Stimulated activated CD4-positive, alpha-beta T cell treated with anti-CD3 and anti-CD28 coated beads, Interleukin-1b, Interleukin-23, amount 100 ng/mL, for 4 hours (primary cell): ENCODE measurements at places on chromosomes 5 and 9.

DNA sequence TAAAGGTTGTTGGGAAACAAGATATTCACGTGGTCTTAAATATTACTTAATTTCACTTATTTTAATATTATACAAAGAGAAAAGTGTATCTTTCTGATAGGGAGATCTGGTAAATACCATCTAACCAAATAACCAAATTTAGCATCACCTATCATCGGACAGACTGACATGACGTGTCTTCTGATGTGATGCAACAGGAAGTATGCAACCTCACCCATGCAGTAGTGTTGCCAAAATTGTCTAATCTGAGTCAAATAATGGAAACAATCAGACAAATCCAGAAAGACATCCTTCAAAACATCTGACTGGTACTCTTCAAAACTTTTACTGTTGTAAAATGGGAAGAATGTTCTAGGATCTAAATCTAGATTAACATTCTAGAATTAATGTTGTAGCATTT lies 148.0 kb downstream of the FGF1 start:
- no peak for DNase-seq

- DNase-seq = no peak
Measured at GRCh38 chr5:147479444-147479843, 30.4 kb downstream of the DPYSL3 start.

DNA sequence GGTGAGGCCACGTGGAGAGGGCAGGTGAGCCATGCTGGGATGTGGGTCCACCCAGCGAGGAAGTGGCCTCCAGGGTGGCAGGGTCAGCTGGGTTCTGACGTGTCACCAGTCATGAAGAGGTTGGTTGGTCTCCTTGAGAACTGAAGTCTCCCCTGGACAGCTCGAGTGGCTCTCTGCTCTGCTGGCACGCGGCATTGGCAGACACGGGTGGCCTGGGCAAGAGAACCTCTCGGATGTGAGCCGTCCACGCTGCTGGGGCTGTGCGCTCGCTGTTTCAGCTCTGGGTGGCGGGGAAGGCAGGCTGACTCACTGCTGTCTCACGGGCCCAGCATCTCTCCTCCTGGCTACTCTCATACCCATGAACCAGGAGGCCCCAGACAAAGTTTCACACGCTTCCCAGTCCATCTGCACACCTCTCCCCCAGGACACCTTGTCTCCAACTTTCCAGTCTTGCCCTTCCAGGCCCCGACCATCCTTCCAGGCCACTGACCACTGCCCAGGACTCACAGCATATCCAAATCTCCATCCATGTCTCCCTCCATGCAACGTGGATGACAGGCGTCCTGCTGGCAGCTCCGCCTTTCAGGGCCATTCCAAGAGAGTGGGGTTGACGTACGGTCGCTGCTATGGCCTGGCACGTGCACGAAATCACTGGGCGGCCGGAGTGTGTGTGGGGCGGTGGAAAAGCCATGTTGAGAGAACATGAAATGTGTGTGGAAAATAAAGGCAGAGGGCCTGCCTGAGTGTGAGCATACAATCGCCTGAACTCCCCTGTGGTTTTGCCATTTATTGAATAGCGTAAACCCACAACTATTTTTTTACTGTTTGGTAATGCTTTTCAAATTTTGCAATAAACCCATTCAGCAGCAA lies 145.0 kb upstream of the COL5A1 start:
- no peak for DNase-seq

GRCh38 chr5:178738520-178738919 lies 8.1 kb upstream of the ZNF354A start:
- no peak for DNase-seq

GRCh38 chr9:134597957-134598883 lies 43.4 kb upstream of the COL5A1 start:
- no peak for DNase-seq

DNA sequence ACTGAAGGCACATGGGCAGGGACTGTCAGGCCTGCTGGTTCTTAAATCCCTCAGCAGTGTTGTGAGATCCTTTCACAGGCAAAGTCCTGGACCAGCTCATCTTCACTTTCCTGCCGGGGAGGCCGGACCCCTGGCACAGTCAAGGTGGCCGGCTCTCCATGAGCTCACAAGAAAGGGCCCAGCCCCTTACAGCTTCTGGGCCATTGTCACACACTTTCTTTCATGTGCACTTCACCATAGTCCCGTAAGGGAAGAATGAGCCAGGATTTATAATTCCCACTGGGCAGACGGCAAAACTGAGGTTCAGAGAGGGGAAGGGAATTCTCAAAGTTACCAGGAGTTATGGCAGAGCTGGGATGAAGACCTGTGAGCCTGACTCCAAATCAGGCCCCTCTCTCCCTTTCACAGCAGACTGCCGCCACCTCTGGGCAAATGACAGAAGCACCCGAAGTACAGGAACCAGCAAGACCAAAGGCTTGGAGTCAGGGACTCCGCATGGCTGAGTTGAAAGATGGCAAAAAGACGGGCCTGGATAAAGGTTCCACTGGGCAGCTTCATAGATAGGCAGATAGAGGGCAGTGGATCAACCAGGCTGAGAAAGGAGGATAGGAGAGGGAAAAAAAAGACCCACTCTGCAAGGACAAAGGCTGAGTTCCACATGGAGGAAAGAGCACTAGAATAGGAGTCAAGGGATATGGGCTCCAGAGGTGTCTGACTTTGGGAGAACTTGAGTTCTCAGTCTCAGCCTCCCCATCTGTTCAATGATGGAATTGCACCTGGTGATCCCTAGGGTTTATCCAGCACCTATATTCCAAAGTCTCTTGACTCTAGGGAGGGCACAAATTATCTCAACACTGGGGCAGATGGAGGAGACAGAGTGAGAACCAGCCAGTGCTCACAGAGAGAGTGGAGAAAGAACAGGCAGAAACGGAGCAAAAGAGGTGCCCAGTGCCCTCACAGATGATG lies 128.7 kb downstream of the PAX5 start:
- DNase-seq = no peak

- DNase-seq = no peak
Measured at GRCh38 chr5:61731267-61731945, 399.3 kb downstream of the ZSWIM6 start.

- DNase-seq = no peak
Measured at GRCh38 chr5:134403951-134404350, 7.7 kb downstream of the CDKN2AIPNL start.

- DNase-seq = no peak
Measured at GRCh38 chr5:172700365-172701290, 59.6 kb downstream of the NEURL1B start.

DNA sequence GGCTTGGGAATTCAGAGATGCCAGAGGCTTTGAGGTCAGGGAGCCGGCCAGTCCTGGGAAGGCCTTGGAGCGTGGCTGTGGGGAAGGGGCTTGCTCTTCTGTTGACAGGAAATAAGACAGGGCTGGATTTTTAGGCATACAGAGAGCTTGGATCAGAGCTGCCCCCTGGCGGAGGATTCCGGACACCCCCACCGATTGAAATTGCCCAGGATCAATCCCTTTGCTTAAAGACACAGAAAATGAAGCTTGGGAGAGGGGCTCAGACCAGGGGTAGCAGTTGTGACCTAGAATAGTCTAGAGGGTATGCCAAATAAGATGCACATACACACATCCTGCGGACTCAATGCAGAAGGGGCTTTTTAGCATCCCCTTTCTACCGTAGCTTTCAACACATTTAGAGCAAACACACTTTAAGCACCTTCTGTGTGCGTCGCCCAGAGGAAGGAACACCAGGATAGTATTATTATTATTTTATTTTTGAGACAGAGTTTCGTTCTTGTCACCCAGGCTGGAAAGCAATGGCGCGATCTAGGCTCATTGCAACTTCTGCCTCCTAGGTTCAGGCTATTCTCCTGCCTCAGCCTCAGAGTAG lies 1.7 kb upstream of the NTMT1 start:
- peak; percentile 70 for DNase-seq

- DNase-seq = no peak
Measured at GRCh38 chr5:122112733-122113558, 16.4 kb upstream of the ZNF474 start.

- no peak for DNase-seq
Measured at GRCh38 chr5:147826361-147826760, 5.1 kb downstream of the SPINK1 start.

DNA sequence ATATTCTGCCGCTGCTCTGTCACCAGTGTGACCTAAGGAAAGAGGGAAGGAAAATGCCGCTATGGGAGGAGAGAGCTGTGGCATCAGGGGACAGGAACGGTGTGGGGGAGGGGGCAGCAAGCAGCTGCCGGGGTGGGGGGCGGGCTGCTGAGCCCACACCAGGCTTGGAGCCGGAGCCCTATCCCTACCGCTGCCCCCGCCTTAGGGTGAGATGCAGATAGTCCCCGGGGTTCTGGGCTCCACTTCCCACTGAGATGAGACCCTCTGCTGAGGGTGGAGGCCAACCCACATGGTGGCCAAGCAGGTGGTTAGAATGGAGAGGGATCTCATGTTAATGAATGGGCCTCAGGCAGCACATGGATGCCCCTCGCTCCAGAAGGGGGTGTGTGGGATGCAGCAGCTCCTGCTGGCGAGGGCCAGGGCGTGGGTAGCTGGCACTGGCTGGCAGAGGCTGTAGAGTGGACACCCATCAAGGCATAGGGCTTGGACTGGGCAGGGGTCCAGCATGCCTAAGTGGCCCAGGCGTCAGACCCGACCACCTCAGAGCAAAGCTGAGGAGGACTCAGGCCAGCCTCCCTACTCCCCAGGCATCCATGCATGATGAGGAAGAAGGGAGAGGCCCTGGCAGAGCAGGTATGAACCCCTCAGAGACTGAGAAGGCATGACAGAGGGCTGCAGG lies 131.5 kb downstream of the ZNF354C start:
- DNase-seq = no peak

GRCh38 chr5:142846406-142846805 lies 76.2 kb downstream of the ARHGAP26 start:
- DNase-seq = no peak

DNA sequence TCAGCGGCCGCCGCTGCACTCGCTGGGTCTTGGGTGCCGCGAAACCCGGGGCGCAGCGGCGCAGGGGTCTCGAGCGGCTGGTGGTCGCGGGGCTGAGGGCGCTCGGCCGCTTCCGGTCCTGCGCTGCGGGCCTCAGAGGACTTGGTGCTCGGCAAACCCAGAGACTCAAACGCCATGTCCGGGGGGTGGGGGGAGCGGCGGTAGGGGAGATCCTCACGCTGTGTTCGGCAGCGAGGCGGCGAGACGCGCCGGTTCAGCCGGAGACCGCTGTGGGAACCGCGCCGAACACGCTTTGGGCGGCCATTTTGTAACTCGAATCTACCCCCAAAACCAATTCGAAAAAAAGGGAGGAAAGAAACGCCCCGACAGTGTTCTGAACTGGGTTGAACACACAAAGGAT lies 317.5 kb upstream of the CDH18 start:
- no peak for DNase-seq

- DNase-seq = no peak
Measured at GRCh38 chr9:3912817-3913216, 387.0 kb upstream of the RFX3 start.

- no peak for DNase-seq
Measured at GRCh38 chr5:153619771-153620170, 129.3 kb downstream of the GRIA1 start.

DNA sequence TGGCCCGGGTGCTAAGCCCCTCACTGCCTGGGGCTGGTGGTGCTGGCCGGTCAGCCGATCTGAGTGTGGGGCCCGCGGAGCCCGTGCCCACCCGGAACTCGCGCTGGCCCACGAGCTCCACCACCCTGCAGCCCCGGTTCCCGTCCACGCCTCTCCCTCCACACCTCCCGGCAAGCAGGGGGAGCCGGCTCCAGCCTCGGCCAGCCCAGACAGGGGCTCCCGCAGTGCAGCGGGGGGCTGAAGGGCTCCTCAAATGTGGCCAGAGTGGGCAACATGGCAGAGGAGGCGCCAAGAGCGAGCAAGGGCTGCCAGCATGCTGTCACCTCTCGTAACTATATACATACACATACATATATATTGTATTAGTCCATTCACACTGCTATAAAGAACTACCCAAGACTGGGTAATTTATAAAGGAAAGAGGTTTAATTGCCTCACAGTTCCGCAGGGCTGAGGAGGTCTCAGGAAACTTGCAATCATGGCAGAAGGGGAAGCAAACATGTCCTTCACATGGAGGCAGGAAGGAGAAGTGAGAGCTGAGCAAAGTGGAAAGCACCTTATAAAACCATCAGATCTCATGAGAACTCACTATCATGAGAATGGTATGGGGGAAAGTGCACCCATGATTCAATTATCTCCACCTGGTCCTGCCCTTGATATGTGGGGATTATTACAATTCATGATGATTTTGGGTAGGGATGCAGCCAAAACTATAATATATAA lies 56.8 kb downstream of the LIX1 start:
- DNase-seq = no peak

GRCh38 chr5:119512277-119512676 lies 60.0 kb downstream of the HSD17B4 start:
- no peak for DNase-seq

- no peak for DNase-seq
Measured at GRCh38 chr5:166499447-166500240, 1791.8 kb upstream of the WWC1 start.

DNA sequence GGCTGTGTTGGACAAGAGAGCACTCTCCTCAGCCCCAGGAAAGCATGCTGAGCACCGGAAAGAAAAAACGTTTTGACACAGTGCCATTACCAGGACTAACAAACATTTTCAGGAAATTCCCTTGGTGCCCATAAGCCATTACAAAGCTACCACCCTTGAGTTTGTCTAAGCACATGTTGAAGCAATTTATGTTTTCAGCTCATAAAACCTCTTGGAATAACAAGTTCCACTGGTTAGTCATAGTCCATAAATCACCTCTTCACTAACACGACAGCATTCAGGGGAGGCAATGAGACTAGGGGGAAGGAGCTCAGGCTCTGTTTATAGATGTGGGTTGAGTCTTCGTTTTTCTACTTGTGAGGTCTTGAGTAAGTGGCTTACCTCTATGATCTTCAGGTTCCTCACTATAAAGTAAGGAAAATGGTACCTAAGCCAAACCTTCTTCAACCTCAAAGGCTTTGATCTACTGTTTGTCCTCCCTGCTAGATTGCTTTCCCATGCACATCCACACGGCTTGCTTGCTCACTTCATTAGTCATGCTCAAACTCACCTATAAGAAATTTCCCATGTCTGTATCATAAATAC lies 65.4 kb downstream of the DRD1 start:
- no peak for DNase-seq

GRCh38 chr5:151646334-151646733 lies 40.4 kb downstream of the SPARC start:
- no peak for DNase-seq

GRCh38 chr5:145495741-145496140 lies 339.4 kb downstream of the PRELID2 start:
- no peak for DNase-seq

DNA sequence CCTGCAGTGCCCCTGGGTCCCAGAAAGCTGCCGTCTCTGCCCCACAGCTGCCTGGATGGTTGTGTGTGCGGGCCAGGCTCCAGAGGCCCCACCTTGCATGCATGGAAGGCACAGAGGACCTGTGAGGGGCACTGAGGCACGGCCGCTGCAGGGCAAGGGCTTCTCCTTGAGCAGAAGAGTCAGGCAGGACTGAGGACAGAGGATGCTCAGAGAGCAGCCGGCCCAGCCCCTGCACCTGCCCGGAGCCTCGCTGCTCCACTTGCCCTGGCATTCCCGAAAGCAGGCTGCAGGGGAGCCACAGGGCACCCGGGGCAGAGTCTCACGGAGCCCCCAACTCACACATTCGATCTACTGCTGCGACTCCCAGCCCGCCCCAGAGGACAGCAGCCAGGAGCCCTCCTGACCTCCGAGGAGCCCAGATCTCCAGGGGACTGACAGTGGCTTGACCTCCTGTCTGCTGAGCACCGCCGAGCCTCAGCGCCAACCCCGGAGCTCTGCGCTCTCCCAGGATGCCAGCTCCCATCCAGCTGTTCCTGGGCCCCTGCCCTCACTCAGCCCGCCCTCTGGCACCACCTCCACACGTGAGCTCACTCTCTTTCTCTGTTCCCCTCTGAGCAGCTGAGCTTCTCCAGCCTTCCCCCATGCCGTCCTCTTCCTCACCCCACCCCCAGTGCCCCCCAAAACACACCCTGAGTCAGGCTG lies 95.0 kb downstream of the KCNT1 start:
- DNase-seq = no peak
